ENCODE measurements at places on chromosomes 4 and X.

DNA sequence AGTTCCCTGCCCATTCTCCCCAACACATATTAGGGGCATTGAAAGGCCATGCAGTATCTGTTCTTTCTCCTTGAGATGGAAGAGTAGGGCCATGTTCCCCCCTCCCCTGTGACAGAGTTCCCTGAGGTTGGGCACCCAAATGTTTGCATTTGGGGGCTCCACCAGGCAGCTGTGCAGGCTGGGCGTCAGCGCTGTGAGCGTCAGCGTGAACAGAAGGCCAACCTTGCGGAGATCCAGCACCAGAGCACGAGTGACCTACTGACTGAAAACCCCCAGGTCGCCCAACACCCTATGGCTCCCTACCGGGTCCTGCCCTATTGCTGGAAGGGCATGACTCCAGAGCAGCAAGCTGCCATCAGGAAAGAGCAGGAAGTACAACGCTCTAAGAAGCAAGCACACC lies 3.9 kb downstream of the HSD17B10 start:
- H3K36me3 ChIP-seq = peaks cover 8% of the 10 kb centered on the region
- no peak overlapping the region for H3K27ac ChIP-seq
- DNase-seq = no peak
- no peaks in the 10 kb centered on the region for H3K27me3 ChIP-seq
- H3K4me1 ChIP-seq = peaks cover 8% of the 10 kb centered on the region

GRCh38 chr4:2930758-2931511 lies 32.3 kb downstream of the NOP14 start:
- DNase-seq = no peak
- peaks cover 21% of the 10 kb centered on the region for H3K36me3 ChIP-seq
- peaks cover 18% of the 10 kb centered on the region for H3K4me1 ChIP-seq
- H3K27me3 ChIP-seq = no peaks in the 10 kb centered on the region

DNA sequence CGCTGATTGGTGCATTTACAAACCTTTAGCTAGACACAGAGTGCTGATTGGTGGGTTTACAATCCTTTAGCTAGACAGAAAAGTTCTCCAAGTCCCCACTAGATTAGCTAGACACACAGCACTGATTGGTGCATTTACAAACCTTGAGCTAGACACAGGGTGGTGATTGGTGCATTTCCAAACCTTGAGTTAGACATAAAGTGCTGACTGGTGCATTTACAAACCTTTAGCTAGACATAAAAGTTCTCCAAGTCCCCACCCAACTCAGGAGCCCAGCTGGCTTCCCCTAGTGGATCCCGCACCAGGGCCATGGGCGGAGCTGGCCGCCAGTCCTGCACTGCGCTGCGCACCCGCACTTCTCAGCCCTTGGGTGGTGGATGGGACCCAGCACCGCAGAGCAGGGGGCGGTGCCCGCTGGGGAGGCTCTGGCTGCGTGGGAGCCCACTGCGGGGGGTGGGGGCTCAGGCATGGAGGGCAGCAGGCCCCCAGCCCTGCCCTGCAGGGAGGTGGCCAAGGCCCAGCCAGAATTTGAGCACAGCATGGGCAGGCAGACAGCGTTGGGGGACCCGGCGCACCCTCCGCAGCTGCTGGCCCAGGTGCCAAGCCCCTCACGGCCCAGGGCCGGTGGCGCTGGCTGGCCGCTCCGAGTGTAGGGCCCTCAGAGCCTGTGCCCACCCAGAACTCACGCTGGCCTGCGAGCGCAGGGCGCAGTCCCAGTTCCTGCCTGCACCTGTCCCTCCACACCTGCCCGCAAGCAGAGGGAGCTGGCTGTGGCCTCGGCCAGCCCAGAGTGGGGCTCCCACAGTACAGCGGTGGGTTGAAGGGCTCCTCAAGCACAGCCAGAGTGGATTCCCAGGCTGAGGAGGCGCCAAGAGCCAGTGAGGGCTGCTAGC lies 608.9 kb upstream of the LCORL start:
- H3K4me1 ChIP-seq = no peaks in the 10 kb centered on the region
- H3K36me3 ChIP-seq = no peaks in the 10 kb centered on the region
- DNase-seq = no peak
- H3K27me3 ChIP-seq = no peaks in the 10 kb centered on the region
- H3K27ac ChIP-seq = no peak overlapping the region

DNA sequence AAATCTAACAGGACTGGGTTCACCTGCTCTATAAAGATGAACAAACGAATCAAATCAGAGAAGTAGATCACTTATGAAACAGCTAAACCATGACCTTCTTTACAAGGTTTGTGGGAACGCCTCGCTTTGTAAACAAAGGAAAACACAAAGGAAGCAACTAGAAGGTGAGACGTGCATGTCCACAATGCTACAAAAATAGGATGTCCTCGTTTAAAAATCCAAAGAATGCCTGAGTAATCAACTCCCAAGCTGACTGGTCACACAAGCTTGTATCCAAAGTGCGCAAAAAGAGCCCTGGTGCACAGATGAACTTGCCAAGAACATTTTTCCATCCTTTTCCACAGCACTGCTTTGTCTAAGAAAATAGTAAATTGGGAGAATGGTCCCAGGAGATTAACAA lies 6.3 kb upstream of the SH3KBP1 start:
- H3K36me3 ChIP-seq = no peaks in the 10 kb centered on the region
- H3K4me1 ChIP-seq = peaks cover 13% of the 10 kb centered on the region
- no peak for DNase-seq
- H3K4me3 ChIP-seq = no peak overlapping the region

GRCh38 chr4:175720067-175720466 lies 92.0 kb downstream of the GPM6A start:
- no peaks in the 10 kb centered on the region for H3K36me3 ChIP-seq
- H3K27ac ChIP-seq = no peak overlapping the region
- no peaks in the 10 kb centered on the region for H3K4me1 ChIP-seq
- no peak overlapping the region for H3K4me3 ChIP-seq
- DNase-seq = no peak
